ENCODE measurements at places on chromosomes 5 and 9.

GRCh38 chr5:72156946-72157624, 49.8 kb downstream of the MAP1B start:
- DNase-seq, result no peak

DNA sequence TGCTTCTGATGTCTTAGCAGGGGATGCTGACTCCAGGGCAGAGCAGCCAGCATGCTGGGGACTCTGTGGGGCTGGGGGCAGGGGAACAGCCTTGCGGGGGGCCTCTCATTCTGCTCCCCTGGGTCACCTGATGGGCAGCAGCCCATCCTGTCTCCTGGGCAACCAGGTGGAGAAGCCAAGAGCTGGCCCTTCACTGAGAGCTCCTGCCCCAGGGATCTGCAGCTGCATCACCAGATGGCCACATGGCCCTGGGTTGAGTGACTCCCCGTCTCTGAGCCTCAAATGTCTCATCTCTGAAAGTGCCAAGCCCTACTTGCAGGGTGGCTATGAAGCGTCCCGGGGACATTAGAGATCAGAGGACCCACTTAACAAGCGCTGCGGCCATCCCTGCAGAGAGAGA, 49.1 kb downstream of the LRSAM1 start:
- DNase-seq, result no peak

- DNase-seq, result no peak
Measured at GRCh38 chr9:20043035-20043434, 254.2 kb upstream of the SLC24A2 start.

DNA sequence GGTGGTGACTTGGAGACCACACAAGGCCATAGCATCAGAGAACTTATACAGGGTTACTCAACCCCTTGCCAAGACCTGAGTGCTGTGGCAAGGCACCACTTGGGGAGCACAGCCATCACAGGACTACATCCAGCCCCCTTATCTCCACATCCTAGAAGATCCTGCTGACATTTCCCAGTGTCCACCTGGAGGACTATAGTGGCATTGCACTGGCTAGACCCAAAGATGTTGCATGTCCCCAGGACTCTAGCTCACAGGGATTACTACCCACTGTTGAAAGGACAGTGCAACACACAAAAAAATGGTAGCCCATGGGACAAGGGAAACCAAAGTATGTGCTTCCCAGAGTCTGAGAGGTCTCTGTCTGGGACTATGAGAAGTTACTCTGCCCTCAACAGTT, 411.1 kb upstream of the NUDT12 start:
- DNase-seq, result no peak

GRCh38 chr9:21967702-21968101, 26.5 kb downstream of the CDKN2A start:
- no peak for DNase-seq

DNA sequence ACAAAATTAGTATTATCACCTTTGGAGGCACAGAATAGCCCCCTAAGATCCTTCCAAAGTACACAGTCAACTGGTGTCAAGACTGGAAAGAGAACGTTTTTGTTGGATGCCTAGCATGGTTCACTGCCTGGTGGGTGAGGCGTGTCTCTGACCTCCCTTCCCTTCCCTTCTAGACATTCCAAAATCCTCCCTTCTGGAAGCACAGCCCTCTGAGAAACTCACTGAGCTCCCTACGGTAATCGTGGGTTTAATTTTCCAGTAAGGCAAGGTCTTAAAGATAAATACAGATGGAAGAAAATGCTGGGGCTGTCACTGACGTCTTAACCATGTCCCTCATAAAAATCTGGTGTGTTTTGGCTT, 138.8 kb downstream of the LIFR start:
- DNase-seq, result no peak

- DNase-seq, result no peak
Measured at GRCh38 chr5:13917061-13917460, 27.4 kb downstream of the DNAH5 start.

DNA sequence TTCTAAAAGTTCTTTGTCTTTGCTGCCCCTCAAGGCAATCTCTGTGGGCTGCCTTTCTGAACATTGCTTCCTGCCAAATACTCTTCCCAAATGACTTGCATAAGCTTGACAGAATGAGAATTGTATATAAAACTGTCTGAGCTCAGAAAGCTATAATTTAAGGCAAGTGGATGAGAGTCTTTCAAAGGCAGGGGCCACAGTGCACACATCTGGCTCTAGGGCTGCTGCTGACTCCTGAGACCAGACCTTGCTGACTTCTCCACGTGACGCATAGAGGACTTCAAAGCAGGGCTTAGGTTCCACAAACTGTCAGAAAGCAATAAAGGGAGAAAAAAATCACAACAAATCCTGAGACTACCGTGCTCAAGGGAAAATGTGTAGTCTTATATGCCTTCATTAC, 79.4 kb upstream of the DIRAS2 start:
- DNase-seq, result no peak

DNA sequence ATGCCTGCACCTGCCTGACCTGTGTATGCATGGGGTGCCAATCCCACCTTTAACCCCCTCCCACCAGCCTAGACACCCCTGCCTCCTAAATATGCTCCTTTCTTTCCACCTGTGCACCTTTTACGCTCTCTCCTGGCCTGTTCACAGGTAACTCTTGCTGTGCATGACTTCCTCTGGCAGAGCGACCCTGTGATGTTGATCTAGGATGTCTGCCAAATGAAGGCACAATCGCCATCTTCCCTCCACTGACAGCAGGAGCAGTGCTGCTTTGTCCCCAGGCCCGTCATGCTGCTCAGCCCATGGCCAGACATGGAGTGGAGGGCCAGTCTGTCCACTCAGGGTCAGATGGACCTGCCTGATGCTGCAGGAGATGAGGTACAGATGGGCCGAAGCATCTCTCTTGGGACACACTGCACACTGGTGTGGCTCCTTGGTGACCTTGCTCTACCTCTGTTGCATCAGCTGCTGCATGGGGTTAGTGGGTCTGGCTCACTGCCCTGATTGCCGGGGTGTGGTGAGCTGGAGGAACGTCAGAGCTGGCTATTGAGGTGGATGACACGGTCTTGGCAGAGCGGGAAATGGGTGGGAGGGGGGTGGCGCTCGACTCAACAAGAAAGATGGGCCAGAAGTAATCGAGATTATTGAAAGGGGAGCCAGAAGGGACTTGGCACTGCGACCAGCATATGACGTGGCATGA, 101.7 kb upstream of the PITX1 start:
- no peak for DNase-seq

DNA sequence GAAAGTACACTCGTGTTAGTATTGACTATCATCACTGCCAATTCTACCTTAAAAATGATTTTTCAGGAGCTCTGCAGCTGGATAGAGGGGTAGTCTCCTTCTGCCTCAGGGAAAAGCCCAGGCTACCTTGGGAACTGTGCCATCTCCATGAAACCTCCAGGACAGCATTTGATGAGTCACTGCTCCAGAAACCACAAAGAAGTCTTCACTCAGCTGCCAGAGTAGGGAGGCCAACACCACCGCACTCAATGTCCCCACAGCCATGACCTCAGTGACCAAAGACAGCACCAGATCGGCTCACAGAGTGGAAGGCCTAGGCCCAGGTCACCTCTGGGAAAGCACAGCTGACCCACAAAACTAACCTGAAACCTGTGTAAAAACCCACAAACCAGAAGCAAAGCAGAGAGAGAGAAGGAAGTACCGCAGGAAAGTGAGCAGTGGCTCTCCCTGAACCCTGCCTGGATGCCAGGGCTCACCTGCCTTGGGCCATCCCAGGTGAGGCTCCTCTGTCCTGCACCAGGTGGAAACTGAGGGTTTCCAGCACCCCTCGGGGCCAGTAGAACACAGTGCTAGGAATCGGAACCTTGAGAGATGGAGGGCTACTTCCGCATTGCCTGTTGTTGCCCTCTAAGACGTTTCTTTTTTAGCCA, 30.0 kb downstream of the S1PR3 start:
- DNase-seq, result peak; percentile 54

DNA sequence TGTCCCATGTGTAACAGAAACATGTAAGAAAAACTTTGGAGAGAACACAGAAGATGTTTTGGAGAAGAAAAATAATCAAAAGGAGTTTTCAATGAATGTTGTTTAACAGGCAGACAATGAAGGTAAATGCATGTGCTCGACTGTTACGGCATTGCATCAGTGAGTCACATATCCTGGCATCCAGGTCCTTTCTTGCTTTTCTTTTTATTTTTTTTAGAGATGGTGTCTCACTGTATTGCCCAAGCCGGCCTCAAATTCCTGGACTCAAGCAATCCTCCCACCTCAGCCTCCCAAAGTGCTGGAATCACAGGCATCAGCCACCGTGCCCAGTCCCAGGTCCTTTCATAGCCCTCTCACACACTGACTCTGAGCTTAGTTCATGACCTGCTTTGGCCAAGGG, 181.8 kb downstream of the DTWD2 start:
- DNase-seq, result no peak

GRCh38 chr5:3307982-3308621, 287.5 kb upstream of the IRX1 start:
- no peak for DNase-seq

DNA sequence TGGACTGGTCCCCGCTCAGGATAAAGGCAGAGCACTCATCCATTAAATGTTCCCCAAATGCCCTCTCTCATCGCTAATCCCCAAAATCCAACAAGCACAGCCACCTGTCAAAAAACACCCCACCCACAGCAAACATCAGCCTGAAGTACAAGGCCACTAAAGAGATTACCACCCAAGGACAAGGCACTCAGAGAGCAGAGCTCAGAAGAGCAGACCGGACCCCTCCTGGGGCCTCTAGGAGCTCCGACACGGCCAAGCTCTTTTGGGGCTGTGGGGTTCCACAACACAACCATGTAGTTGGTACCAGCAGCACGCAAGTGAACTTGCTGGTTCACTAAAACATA, 9.8 kb downstream of the VDAC1 start:
- no peak for DNase-seq

- no peak for DNase-seq
Measured at GRCh38 chr5:147832541-147832940, 1.1 kb upstream of the SPINK1 start.

Measured in COLO829 (cell line).